ENCODE measurements at places on chromosomes 6 and 20.

GRCh38 chr6:6600875-6601274 is 12.4 kb downstream of the LY86 start:
- DNase-seq = no peak

GRCh38 chr6:47897247-47897646 is 115.4 kb downstream of the OPN5 start:
- no peak for DNase-seq

- no peak for DNase-seq
Measured at GRCh38 chr6:51792273-51793030, 295.0 kb downstream of the PKHD1 start.

GRCh38 chr6:51855310-51856082 is 231.9 kb downstream of the PKHD1 start:
- no peak for DNase-seq

DNA sequence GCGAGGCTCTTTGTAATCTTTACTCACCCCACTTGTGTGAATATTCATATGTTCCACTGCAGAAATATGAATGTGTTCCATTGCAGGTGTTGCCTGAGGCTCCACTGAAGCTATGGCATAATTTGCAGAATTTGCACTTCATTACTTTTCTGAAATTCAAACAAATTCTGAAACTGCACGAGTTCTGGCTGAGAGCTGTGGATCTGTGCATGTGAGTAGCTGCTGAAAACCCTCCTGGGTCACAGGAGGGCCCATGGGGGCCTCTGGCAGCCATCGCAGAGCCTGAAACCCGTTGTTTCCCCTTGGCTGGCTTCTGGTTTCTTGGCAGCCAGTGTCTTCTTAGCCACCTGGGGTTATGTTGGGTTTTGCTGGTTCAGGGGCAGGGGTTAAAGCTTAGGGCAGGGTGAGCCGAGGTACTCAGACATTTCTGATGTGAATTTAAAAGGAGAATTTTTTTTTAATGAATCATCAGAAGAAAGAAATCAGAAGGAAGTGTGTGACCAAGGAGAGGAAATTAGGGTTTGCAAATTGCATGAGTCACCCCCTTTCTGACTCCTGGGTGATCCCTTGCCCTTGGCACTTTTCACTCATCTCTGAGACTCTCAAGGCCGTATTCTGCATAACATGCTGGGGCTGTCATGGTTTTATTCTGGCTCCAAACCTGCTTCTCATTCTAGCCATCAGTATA is 40.6 kb downstream of the TOX2 start:
- DNase-seq = peak; percentile 71

GRCh38 chr6:32936239-32937152 is 4.3 kb downstream of the HLA-DMB start:
- no peak for DNase-seq

- DNase-seq = no peak
Measured at GRCh38 chr6:75223428-75223827, 17.6 kb upstream of the COL12A1 start.

DNA sequence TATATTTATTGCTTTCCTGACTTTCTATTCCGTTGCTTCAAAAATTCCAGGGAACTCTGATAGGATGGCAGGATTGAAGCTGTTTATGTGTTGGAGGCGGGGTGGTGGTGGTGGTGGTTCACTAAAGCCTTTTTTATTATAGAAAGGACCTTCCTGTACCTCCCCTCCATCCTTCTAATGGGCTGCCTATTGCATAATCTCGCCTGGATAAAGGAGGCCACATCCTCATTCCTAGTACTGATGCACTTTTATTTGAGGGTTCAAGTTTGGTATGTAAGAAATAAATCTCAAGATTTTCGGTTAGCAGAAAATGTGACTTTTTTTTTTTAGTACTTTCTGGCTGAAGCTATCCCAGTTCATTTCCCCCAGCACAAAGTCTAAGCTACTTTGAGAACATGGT is 18.7 kb upstream of the CTAGE9 start:
- DNase-seq = no peak

DNA sequence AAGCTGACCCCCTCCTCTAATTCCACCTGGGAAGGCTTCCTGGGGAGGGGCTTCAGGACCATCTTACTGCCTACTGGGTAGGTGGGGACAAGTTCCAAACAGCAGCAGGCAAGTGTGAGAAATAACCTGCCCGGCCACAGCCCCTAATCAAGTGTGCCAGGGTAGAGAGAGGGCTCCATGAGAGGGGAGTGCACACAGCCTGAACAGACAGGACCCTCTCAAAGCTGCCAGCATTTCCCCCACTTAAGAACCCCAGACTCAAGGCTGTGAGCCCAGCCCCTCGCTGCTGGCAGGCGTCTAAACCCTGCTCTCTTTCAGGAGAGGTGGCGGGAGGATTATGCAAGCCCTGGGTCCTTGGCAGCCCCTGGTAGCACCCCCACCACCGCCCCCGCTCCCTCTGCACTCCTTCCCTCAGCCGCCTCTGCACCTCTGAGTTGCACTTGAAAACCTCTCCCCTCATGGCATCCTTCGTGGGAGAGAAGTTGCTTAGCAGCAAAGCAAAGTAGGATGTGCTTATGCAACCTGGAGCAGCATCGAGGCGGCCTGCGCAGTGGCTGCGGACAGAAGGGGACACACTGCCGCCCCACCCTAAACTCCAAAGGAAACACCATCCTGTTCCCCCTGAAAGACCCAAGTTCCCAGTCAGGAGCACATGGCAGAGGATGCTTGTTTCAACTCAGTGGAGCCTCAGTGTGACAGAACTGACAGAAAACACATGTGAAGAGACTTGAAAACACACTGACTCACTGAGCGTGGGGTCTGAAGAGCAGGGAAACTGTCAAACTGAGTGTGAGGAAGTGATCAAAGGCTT is 10.5 kb downstream of the DDRGK1 start:
- DNase-seq = no peak

GRCh38 chr6:43219814-43220213 is 9.5 kb downstream of the DNPH1 start:
- no peak for DNase-seq

- no peak for DNase-seq
Measured at GRCh38 chr6:24272553-24272952, 85.3 kb downstream of the DCDC2 start.

DNA sequence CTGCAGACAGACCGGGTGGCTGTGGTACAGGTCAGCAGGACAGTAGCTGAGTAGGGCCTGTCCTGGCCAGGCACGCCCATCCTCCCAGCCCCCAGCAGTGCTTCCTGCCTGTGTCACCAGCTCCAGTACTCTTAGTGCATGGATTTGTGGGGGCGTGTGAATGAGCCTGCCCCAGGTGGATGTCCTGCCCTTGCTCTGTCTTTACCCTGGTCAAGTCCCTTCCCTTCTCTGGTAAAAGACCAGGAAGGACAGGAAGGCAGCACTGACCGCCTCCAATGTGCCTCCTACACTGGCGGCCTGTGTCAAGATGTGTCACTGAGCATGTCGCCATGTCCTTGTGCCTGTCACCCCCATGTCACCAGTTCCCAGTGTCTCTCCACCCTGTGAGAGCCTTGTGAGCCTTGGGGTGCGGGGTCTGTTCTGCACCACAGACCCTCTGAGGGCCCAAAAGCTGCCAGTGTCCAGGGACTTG is 11.9 kb downstream of the TEAD3 start:
- no peak for DNase-seq

- no peak for DNase-seq
Measured at GRCh38 chr6:119174879-119175817, 96.7 kb upstream of the FAM184A start.

GRCh38 chr6:76861403-76861802 is 601.9 kb downstream of the HTR1B start:
- DNase-seq = no peak

DNA sequence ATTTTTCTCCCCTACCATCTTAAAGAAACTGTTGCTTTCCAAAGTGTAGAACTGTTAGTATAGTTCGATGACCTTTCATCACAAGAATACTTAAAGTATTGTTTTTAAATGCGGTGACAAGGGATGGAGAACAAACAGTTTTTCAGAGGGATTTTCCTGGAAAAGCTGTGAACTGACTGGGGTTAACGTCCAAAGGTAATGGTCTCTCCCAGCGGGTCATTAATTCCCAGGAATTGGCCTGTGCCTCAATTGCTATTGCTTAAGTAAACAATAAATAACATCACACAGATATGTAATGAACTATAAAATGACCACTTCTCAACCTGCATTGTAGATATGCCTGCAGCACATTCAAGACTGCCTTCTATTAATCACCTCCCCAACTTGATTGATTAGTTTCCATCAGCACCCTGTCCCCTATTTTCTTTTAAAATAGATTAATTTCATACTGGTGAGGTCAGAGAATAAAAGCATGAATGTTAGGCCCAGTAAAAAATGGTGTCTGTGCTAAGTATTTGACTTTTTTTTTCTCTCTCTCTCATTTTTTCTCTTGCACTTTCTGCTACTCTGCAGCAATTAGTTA is 268.2 kb downstream of the SAMD5 start:
- DNase-seq = no peak

- DNase-seq = no peak
Measured at GRCh38 chr20:53782612-53783246, 189.1 kb upstream of the ZNF217 start.

- DNase-seq = peak; percentile 6
Measured at GRCh38 chr20:17571153-17571527, 1.3 kb downstream of the DSTN start.

- DNase-seq = no peak
Measured at GRCh38 chr20:39823224-39823623, 861.1 kb downstream of the DHX35 start.

GRCh38 chr6:93568169-93568568 is 148.8 kb upstream of the EPHA7 start:
- no peak for DNase-seq

GRCh38 chr6:158283304-158283980 is 28.8 kb upstream of the TULP4 start:
- DNase-seq = no peak

GRCh38 chr6:129672341-129672682 is 37.7 kb downstream of the ARHGAP18 start:
- no peak for DNase-seq

DNA sequence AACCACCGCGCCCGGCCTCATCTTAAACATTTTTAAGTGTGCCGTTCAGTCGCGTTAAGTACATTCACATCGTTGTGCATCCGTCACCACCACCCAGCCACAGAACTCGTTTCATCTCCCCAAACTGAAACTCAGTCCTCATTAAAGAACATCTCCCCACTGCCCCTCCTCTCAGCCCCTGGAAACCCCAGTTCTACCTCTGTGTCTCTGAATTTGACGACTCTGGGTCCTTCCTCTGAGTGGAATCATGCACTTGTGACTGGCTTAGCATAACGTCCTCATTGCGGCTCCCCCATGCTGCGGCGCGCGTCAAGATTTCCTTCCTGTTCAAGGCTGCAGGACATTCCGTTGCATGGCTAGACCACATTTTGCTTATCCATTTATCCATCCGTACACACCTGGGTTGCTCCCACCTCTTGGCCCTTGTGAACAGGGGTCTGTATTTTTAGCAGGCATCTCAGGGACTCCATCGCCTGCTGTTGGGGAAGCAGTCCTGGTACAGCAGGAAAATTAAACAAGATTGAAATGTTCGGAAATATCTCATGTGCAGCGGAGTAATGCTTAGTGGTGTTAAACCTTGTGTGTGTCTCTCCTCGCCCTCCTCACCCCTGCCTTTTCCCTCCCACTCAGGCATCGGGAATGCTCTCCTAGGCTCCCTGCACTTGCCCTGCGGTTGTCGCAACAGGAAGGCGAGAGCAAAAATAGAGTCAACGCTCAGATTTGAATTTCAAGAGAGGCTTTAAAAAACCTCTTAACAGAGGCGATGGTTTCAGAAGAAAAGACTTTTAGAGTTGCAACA is 127.9 kb downstream of the PXDC1 start:
- peak; percentile 5 for DNase-seq

- peak; percentile 60 for DNase-seq
Measured at GRCh38 chr6:138107078-138107751, at the start of gene PERP. Gene PERP (minus strand): TSS chr6:138107419. CDS start chr6:138107340, 79 bp downstream.

GRCh38 chr6:55014321-55015088 is 159.8 kb upstream of the HCRTR2 start:
- no peak for DNase-seq

- no peak for DNase-seq
Measured at GRCh38 chr20:11734431-11734830, 183.3 kb upstream of the BTBD3 start.

DNA sequence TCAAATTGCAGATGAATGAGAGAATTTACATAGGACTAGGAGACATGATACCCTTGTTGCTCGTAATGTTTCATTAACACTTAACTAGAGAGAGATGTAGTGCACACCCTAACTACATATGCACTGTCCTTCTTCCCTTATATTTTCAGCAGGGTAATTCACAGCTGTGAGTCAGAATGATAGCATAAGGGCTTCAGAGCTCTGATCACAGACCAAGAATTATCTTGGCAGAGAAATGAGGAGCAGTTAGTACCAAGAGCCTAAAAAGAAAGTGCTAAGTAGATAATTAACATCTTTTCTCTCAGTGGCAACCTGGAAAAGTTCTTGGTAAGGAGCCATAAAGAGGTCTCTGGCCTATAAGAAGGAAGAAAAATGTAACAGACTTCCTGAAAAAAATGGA is 35.8 kb downstream of the GRIK2 start:
- no peak for DNase-seq

DNA sequence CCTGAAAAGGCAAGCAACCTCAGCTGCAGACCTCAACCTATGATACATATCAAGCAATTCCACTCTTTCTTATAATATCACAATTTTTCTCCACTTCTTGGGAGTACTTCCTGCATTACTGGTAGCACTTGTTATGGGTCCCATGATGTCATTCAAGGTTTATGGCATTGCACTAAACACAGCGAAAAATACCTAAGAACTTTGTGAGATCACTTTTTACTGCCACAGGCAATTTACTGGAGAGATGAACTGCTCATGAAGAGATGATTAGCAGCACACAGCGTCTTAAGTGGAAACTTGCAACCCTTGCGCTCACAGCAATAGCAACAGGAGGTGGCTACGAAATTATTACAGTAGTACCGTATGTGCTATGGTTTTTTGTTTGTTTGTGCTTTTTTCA is 19.3 kb upstream of the RIMS4 start:
- no peak for DNase-seq

DNA sequence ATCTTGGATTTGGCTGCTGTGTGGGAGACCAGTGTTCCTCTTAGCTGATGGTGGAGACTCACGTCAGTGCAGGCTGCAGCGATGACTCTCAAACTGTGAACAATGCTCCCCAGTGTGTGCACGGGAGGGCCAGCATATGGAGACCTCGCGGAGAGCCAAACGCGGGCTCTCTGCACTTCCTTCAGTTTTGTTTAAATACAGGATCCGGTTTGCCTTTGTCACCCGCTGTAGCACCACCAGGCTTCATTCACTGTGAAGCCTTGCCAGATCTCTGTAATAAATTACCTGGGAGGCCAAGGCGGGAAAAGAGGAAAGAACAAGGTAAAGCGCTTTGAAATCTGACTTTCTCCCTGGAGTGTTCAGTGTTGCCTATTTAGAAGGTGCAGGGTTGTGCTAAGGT is 30.7 kb upstream of the TMEM14A start:
- no peak for DNase-seq

GRCh38 chr6:144548536-144548935 is 263.4 kb downstream of the UTRN start:
- DNase-seq = no peak

- DNase-seq = peak; percentile 10
Measured at GRCh38 chr20:44010162-44010704, 95.6 kb downstream of the TOX2 start.
